ENCODE measurements at places on chromosomes 13 and 19. TPM values are rescaled to one million over a fixed set of nuclear protein-coding genes. Genes with fewer than 3 reads are reported as not detected.

- no peak for DNase-seq
Measured at GRCh38 chr13:77522444-77522843, 13.1 kb upstream of the SCEL start.

DNA sequence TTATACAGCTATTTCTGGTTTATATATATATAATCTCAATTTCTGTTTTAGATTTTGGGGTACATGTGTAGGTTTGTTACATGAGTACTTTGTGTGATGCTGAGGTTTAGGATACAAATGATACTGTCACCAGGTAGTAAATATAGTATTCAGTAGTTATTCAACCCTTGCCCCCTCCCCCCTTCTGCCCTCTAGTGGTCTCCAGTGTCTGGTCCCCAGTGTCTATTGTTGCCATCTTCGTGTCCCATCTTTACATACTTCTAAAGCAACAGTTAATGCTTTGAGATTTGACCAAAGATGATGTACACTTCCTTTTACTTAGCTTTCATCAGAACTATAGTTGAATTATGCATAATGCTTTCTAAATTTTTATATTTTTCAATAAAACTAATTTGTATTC, 1623.4 kb upstream of the PRR20A start:
- DNase-seq: no peak

DNA sequence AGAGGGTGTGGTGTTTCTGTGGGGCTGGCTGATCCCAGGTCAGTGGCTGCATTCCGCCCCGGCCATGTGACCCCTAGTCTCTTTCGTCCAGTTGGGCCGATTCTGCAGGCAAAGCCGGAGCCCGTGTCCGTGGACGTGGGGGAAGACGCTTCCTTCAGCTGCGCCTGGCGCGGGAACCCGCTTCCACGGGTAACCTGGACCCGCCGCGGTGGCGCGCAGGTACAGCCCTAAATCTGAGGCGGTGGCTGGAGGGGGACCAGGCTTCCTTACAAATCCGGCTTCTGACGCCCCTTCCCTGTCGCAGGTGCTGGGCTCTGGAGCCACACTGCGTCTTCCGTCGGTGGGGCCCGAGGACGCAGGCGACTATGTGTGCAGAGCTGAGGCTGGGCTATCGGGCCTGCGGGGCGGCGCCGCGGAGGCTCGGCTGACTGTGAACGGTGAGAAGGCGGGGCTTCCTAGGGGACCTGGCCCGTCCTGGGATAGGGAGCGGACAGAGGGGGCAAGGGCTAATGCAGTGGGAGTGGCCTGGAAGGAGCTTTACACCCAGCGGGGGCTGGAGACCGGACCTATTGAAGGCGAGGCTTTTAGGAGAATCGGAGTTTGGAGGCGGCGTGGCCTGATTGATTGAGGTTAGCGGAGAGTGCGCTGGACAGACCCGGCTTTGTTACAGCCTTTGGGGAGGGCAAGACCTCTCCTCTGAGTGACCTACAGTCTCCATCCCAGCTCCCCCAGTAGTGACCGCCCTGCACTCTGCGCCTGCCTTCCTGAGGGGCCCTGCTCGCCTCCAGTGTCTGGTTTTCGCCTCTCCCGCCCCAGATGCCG, 4.3 kb downstream of the KIRREL2 start:
- DNase-seq: no peak

Gene OR10H4
- total RNA-seq: not detected

All from CD8-positive, alpha-beta T cell (primary cell).